CD4-positive, alpha-beta T cell treated with Interleukin-15 for 4 hours (primary cell): ENCODE measurements at places on chromosomes 6 and 20.

DNA sequence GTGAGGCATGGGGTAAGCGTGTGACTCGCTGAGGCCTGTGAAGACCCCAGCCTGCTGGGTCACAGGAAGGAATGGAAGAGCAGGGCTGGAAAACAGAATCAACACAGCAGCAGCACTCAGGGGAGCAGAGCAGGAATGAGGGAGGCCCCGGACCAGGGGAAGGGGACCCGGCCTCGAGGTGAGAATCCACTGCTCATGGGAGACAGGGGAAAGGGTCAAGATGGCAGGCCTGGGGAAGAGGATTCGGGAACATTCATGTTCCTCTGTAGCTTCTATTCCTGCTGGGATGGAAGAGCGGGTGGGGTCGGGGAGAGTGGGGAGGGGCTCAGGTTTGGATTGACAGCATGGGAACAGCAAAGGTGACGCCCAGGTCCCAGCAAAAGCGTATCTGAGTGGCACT lies 59.4 kb downstream of the NPEPL1 start:
- DNase-seq: no peak

GRCh38 chr6:87333591-87334181 lies 4.6 kb upstream of the GJB7 start:
- no peak for DNase-seq

- no peak for DNase-seq
These were observed 9.2 kb downstream of the LAMP5 start for GRCh38 chr20:9523636-9524035.

- DNase-seq: no peak
These were observed 396.2 kb downstream of the RFPL4B start for GRCh38 chr6:112743323-112743722.

GRCh38 chr6:4568138-4568537 lies 208.1 kb upstream of the CDYL start:
- no peak for DNase-seq

GRCh38 chr6:149935668-149936067 lies 6.1 kb upstream of the ULBP2 start:
- DNase-seq: no peak

DNA sequence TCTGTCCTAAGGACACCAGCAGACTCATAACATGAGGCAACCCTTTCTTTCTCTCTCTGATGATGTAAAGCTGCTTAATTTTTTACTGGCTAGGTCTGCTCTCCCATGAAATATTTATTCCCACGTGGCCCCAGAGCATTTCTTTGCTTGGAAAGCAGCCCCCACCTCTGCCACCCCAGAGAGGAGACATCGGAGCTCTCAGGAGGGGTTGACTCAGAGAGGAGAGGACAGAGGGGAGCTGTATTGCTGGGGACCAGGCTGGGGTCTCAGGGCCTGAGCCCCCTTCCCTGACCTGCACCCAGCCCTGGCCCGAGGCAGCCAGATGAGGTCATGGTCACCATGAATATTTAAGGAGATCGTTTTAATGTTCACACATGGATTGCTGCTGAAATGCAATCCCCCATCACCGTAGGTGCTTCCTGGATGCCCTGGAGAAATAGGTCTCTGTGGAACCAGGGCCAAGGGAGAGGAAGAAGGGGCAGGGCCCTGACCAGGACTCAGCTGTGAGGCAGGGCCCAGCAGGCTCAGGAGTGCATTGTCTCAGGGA lies 117.5 kb downstream of the DLL1 start:
- DNase-seq: no peak

GRCh38 chr6:75830959-75831885 lies 82.2 kb downstream of the MYO6 start:
- DNase-seq: no peak
